Prostate gland (tissue), 2 donors: ENCODE measurements at places on chromosomes 7 and 10.

GRCh38 chr7:139697056-139697455 is 80.7 kb downstream of the HIPK2 start:
- no peaks in the 10 kb centered on the region for H3K36me3 ChIP-seq
- H3K27ac ChIP-seq = peak overlapping the region; percentile 54
- DNase-seq = no peak
- H3K4me3 ChIP-seq = no peak overlapping the region

DNA sequence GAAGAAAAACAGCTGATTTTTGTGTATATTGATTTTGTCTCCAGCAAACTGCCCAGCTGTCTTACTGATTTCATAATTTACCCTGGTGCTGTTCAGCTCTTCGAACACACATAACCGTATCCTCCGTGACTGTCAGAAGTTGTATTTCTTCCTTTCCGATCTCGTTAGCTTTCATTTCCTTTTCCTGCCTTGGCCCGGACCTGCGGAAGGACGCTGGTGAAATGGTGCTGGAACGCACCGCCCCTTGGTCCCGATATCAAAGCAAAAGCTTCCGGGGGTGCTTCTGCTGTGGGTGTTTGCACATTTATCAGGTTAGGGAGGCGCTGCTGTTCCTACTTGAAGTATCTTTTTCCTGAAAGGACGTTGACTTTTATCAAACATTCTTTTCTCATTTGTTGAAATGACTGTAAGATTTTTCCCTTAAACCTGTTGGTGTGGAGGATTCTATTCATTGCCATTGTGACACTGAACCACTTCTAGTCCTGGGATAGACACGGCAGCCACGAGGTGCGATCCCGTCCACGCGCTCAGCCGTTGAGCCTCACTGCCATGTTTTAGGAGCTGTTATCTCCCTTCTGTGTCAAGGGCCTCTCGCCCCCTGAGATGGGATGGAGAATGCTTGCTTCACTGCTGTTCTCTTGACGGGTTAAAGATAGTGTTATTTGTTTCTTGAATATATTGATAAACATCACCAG is 72.6 kb downstream of the FOXL3 start:
- peaks cover 7% of the 10 kb centered on the region for H3K4me1 ChIP-seq
- no peaks in the 10 kb centered on the region for H3K36me3 ChIP-seq
- peak overlapping the region; percentile 10 for H3K4me3 ChIP-seq
- H3K27me3 ChIP-seq = no peaks in the 10 kb centered on the region

DNA sequence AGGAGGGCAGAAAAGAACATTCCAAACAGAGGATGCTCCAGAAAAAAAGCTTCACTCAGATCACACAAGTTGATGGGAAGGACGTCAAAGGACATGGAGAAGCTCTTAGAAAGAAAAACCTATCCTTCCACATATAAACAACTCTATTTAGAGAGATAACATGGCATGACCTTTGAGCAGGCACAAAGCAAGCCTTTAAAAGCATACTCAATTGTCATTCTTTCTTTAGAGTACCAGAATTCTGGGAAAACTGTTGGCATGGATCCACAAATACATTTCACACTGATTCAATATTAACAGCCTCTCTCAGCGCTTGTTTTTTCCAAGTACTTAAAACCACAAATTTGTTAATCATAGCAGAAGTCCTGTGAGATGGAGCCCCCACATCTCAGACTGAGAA is 7.3 kb upstream of the ABLIM1 start:
- no peaks in the 10 kb centered on the region for H3K36me3 ChIP-seq
- H3K4me3 ChIP-seq = no peak overlapping the region
- DNase-seq = no peak
- H3K27ac ChIP-seq = no peak overlapping the region
- H3K4me1 ChIP-seq = no peaks in the 10 kb centered on the region
- H3K27me3 ChIP-seq = no peaks in the 10 kb centered on the region

DNA sequence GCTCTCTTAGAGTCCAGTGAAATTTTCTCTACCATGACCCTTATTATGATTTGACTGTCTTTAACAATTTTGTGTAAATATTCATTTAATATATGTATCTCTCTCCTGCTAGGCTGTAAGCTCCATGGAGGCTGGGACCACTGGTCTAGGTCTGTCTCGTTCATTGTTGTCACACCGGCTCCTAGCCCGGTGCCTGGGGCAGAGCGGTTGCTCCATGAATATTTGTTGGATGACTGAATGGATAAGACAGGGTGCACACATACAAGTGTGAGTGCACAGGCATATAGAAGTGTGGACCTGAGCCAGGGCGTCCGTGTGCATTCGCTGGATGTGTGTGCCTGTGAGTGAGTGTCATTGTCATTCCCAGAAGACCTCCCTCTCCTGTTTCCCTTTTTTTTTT is 20.9 kb upstream of the LBX1 start:
- H3K36me3 ChIP-seq = no peaks in the 10 kb centered on the region
- no peaks in the 10 kb centered on the region for H3K4me1 ChIP-seq
- H3K4me3 ChIP-seq = no peak overlapping the region
- H3K27ac ChIP-seq = no peak overlapping the region

DNA sequence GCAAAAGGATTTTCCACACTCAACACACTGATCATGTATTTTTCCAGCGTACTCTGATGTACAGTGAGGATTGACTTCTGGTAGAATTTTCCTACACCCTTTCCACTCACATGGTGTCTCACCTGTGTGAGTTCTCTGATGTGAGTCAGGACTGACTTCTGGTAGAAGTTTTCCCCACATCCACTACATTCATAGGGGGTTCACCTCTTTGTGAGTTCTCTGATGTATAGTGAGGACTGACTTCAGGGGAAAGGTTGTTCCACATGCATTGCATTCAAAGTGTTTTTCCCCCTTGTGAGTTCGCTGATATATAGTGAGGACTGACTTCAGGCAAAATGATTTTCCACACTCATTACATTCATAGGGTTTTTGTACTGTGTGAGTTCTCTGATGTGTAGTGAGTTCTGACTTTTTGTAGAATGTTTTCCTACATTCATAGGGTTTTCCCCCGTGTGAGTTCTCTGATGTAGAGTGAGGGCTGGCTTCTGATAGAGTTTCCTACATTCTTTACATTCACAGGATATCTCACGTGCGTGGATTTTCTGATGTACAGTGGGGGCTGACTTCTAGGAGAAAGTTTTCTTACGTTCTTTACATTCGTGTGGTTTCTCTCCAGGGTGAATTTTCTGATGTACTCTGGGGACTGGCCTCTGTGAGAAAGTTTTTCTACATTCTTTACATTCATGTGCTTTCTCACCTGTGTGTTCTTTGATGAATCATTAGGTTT is 146.5 kb downstream of the GLRX3 start:
- no peak for DNase-seq
- no peak overlapping the region for H3K27ac ChIP-seq
- H3K4me1 ChIP-seq = no peaks in the 10 kb centered on the region
- no peaks in the 10 kb centered on the region for H3K36me3 ChIP-seq
- H3K27me3 ChIP-seq = no peaks in the 10 kb centered on the region

DNA sequence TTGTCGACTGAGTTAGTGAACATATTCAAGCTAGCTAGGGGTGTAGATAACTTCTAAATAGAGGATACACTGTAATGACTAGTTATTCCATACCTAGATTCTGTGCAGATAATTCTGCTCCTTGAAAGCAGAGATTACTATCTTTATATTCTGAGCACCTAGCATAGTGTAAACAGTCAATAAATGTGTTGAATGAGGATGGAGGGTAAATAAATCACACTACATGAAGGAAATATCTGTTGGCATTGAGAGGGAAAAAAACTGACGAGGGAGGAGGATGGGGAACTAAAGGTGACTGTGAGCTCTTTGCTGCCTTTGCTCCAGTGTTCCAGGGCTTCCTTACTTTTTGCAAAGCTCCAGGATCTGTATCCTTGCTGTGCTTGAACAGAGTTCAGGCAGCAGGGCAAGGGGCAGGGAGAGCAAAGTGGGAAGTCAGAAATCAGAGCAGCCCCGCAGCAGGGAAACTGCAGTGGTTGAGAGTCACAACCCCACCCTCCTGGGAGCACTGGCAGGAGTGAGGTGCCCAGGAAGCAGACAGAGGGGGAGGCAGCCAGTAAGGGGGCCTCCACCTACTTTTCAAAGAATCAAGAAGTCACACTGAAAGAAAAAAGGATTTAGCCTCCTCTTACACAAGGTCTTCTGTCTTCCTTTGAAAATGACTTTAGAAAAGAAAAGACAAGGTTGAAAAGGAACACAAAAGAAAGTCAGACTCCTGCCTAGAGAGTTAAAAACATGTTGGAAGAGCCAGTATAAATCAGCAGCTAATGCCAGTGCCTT is 71.8 kb upstream of the LRRN3 start:
- no peaks in the 10 kb centered on the region for H3K27me3 ChIP-seq
- no peak overlapping the region for H3K4me3 ChIP-seq
- no peaks in the 10 kb centered on the region for H3K36me3 ChIP-seq
- DNase-seq = no peak

GRCh38 chr7:11474902-11475585 is 357.0 kb downstream of the THSD7A start:
- no peak for DNase-seq
- no peaks in the 10 kb centered on the region for H3K4me1 ChIP-seq
- H3K4me3 ChIP-seq = no peak overlapping the region
- H3K27ac ChIP-seq = no peak overlapping the region
- H3K27me3 ChIP-seq = no peaks in the 10 kb centered on the region
- no peaks in the 10 kb centered on the region for H3K36me3 ChIP-seq

DNA sequence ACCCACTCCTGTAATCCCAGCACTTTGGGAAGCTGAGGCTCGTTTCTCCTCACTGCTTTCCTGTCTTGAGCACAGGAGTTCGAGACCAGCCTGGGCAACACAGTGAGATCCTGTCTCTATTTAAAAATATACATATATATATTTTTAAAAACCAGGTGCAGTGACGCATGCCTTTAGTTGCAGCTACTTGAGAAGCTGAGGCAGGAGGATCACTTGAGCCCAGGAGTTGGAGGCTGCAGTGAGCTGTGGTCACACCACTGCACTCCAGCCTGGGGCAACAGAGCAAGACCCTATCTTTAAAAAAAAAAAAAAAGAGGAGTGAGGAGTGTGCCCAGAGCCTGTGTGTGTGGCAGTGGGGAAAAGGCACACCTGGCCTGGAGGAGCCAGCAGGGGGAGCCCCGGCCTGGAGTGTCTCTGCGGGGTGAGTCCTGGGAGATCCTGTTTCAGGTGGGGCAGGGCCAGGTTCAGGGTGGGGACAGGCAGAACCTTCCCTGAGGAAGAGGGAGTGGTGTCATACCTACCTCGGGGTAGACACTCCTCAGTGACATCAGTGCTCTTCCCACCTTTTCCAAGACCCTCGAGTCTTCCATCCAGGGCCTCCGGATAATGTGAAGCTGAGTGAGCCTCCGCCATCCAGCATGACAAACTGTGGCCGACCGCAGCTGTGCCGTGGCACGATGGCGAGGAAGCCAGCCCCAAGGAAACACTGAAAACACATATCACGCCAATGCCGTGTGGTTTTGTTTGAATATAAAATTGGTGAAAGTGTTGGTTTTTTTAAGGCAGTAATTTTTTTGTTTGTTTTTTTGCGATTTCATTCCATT is 9.0 kb upstream of the ARPC1B start:
- no peak overlapping the region for H3K27ac ChIP-seq
- no peaks in the 10 kb centered on the region for H3K27me3 ChIP-seq
- peak; percentile 61 for DNase-seq
- H3K4me3 ChIP-seq = no peak overlapping the region
- H3K4me1 ChIP-seq = no peaks in the 10 kb centered on the region

GRCh38 chr7:96589038-96589437 is 120.6 kb downstream of the SEM1 start:
- H3K36me3 ChIP-seq = no peaks in the 10 kb centered on the region
- H3K27ac ChIP-seq = no peak overlapping the region
- H3K27me3 ChIP-seq = peaks cover 2% of the 10 kb centered on the region
- no peaks in the 10 kb centered on the region for H3K4me1 ChIP-seq
- DNase-seq = no peak
- H3K4me3 ChIP-seq = no peak overlapping the region

GRCh38 chr7:122767339-122767738 is 64.6 kb upstream of the RNF148 start:
- no peaks in the 10 kb centered on the region for H3K36me3 ChIP-seq
- no peak for DNase-seq
- no peak overlapping the region for H3K4me3 ChIP-seq
- H3K27ac ChIP-seq = no peak overlapping the region

DNA sequence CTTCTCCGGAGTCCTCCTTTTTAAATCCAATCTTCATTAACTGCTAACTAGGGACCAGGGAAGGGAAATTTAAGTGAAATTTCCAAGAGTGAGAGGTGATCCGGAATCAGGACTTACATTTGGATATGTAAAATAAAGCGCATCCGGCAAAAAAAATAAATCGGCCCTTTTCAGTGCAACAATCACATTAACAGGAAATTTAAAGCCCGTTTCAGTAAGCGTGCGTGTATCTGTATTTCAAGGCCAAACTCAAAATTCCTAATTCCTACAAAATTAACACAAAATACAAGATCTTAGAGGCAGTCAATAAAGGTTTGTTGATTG is 771 bp downstream of the DNAJC9 start:
- no peaks in the 10 kb centered on the region for H3K36me3 ChIP-seq
- no peak for DNase-seq
- peak overlapping the region; percentile 81 for H3K27ac ChIP-seq
- peaks cover 9% of the 10 kb centered on the region for H3K4me1 ChIP-seq
- H3K4me3 ChIP-seq = peak overlapping the region; percentile 79

- no peaks in the 10 kb centered on the region for H3K36me3 ChIP-seq
- DNase-seq = peak; percentile 84
- peak overlapping the region; percentile 40 for H3K4me3 ChIP-seq
- no peaks in the 10 kb centered on the region for H3K4me1 ChIP-seq
- H3K27ac ChIP-seq = no peak overlapping the region
These were observed 3.7 kb downstream of the ELOVL3 start for GRCh38 chr10:102229810-102230263.

- H3K4me3 ChIP-seq = no peak overlapping the region
- no peak overlapping the region for H3K27ac ChIP-seq
- DNase-seq = no peak
- H3K4me1 ChIP-seq = no peaks in the 10 kb centered on the region
- no peaks in the 10 kb centered on the region for H3K36me3 ChIP-seq
- no peaks in the 10 kb centered on the region for H3K27me3 ChIP-seq
These were observed 154.1 kb downstream of the DGKB start for GRCh38 chr7:14748461-14748860.

DNA sequence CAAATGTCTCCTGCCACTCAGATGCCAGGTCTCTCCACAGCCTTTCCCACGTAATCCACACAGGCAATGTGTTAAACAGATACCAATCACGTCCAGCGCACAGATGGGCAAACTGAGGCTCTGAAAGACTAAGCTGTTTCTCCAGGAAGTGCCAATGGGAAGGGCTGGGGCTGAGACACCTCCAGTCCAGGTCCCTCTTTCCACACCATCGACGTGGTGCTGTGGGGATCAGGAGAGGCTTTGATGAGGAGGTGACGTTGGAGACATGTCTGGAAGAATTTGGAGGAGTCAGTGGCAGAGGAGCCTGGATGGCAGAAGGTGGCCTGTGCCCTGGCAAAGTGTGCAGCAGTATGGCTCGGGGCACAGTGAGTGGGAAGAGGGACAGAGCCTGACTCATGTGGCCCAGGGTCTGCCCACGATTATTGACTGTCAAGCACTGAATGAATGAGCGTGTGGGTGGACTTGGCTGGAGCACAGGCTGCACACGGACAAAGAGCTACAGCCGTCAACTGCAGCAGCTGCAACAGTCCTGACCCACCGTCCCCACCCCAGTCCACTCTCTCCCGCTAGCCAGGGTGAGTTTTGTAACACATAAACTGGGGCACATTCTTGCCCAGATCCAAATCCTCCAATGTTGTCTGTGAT is 40.8 kb upstream of the HSPA12A start:
- DNase-seq = no peak
- H3K27me3 ChIP-seq = no peaks in the 10 kb centered on the region
- H3K27ac ChIP-seq = no peak overlapping the region
- H3K4me1 ChIP-seq = no peaks in the 10 kb centered on the region
- H3K4me3 ChIP-seq = no peak overlapping the region
- no peaks in the 10 kb centered on the region for H3K36me3 ChIP-seq

- H3K4me1 ChIP-seq = no peaks in the 10 kb centered on the region
- H3K36me3 ChIP-seq = no peaks in the 10 kb centered on the region
- no peaks in the 10 kb centered on the region for H3K27me3 ChIP-seq
- no peak overlapping the region for H3K27ac ChIP-seq
- DNase-seq = no peak
These were observed 84.4 kb downstream of the DGKI start for GRCh38 chr7:137762334-137762733.
